ENCODE measurements at places on chromosomes 2 and 18.

- no peak for DNase-seq
Observed at GRCh38 chr2:229434187-229434586, 163.1 kb upstream of the PID1 start.

DNA sequence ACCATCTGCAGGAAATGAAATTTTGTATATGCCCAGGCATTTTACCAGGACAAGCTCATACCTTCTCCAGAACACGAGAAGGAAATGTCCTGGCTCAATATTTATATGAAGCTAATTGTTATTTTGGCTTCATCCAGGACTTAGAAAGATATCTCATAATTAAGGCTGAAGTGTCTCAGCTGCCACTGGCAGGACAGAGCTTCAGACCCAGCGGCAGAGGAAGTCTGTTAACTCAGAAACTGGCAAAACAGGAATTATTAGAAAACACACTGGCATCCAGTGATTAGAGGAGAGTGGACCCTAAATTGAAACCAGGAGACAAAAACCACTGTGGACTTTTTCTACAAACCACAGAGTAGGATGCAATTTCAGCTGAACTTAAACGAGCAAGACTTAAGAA, 329.7 kb downstream of the CYRIA start:
- no peak for DNase-seq

DNA sequence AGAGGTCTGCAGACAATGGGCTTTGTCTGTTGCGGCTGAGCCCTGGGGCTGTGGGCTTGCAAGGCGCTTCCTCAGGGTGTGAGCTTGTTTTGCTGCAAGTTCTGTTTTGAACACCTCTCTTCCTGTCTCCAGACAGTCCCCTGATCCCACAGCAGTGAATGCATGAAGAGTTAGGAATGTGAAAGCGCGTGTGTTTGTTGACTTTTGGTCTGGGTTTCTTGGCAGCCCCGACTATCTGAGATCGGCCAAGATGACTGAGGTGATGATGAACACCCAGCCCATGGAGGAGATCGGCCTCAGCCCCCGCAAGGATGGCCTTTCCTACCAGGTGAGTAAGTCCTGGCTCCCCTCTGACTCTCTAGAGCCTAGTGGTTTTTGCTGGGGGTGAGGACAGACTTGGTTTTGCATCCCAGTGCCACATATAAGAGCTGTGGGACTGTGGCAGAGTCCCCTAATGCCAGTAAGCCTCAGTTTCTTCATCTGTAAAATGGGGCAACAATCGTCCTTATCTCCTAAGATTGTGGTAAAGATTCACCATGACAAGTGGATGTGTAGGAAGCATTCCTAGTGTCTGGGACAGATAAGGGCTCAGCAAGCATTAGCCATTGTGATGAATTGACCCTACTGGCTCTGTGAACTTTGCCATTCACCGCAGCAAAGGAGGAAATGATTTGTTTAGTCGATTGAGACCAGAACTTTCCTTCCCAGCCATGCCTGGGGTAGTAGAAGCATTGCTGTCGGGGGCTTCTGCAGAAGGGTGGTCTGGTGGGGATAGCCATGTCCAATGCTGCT, 3.0 kb downstream of the LBH start:
- peak; percentile 94 for DNase-seq

DNA sequence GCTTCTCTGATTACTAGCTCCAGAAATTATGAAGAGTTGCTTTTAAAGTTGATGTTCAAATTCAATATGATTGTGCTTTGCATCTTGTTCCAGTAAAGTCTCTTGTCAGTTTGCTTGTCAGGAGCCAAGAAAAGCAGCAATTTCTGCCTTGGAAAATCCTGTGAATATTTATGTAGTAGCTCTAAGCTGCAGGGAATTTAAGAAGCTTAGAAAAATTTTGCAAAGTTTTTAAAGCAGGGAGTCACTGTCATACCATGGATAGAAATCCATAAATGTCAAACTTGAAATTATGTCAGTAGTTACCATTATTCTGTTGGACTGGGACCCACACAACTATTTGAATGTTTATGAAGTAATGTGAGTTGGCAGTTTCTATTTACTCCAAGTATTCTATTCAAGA, 169.3 kb downstream of the TMEM200C start:
- no peak for DNase-seq

Data from fibroblast of skin of back (primary cell).